GM12878 (cell line): ENCODE measurements at places on chromosomes 16 and 17. TPM values are rescaled to one million over a fixed set of nuclear protein-coding genes. Genes with fewer than 3 reads are reported as not detected.

The C17orf67 gene
- total RNA-seq: 2.6 and 3.3 TPM in 2 replicates

The NOTUM gene
- total RNA-seq: 0.13 and 0.19 TPM in 2 replicates

- H3K27ac ChIP-seq: no peak overlapping the region
- H3K4me3 ChIP-seq: no peak overlapping the region
- no peak for DNase-seq
- H3K36me3 ChIP-seq: peaks cover 10% of the 10 kb centered on the region
- no peaks in the 10 kb centered on the region for H3K4me1 ChIP-seq
These were observed 21.2 kb downstream of the SLC39A11 start for GRCh38 chr17:73071066-73071999.

DNA sequence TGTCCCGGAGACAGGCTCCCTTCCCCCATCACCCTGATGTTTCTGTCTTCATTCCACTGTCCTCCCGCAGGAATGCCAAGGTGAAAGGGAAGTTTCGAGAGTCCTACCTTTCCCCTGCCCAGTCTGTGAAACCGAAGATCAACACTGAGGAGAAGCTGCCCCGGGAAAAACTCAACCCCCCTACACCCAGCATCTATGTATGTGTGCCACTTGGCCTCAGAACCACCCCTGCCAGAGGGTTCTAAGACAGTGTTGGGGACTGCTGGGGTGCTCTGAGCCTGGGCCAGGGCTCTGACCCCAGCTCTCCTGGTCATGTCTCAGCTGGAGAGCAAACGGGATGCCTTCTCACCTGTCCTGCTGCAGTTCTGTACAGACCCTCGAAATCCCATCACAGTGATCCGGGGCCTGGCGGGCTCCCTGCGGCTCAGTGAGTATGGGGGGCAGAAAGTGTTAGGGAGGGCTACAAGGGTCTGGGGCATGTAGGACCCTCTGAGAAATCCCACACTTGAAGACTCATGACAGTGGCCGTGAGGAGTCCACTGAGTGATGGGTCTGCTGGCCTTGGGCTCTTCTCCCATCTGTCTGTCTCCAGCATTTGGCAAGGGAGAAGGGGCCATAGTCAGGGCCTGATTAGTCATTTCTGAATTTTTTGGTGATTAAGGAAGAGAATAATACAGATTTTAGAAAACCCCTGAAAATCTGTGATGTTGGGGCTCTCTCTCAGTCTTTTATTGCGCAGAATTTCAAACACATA, 4.9 kb upstream of the TMEM88 start:
- H3K36me3 ChIP-seq: peaks cover 29% of the 10 kb centered on the region
- no peak overlapping the region for H3K27ac ChIP-seq
- H3K27me3 ChIP-seq: no peaks in the 10 kb centered on the region
- H3K4me1 ChIP-seq: peaks cover 21% of the 10 kb centered on the region
- DNase-seq: no peak

- H3K4me1 ChIP-seq: no peaks in the 10 kb centered on the region
- no peak for DNase-seq
- no peaks in the 10 kb centered on the region; the same call in 1 of the 2 replicates for H3K27me3 ChIP-seq
- H3K36me3 ChIP-seq: no peaks in the 10 kb centered on the region
These were observed 74.6 kb downstream of the TMEM100 start for GRCh38 chr17:55648086-55648485.

DNA sequence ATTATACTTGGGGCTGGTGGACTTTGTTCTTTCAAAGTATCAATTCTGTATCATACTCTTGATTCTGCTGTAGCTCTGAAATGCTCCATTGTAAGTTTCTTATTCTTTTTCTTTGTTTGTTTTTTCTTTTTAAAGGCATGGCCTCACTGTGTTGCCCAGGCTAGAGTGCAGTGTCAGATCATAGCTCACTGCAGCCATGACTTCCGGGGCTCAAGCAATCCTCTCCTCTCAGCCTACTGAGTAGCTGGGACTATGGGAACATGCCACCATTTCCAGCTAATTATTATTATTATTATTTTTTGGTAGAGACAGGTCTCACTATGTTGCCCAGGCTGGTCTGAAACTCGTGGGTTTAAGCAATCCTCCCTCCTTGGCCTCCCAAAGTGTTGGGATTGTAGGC, 38.9 kb upstream of the METTL9 start:
- no peak overlapping the region for H3K27ac ChIP-seq
- H3K4me1 ChIP-seq: no peaks in the 10 kb centered on the region
- H3K27me3 ChIP-seq: no peaks in the 10 kb centered on the region
- H3K4me3 ChIP-seq: no peak overlapping the region
- no peaks in the 10 kb centered on the region for H3K36me3 ChIP-seq
